ENCODE measurements at places on chromosomes 2 and 18. TPM values are rescaled to one million over a fixed set of nuclear protein-coding genes. Genes with fewer than 3 reads are reported as not detected.
A peak's percentile ranks its signal among the peaks of the same experiment; 100 is the strongest.

DNA sequence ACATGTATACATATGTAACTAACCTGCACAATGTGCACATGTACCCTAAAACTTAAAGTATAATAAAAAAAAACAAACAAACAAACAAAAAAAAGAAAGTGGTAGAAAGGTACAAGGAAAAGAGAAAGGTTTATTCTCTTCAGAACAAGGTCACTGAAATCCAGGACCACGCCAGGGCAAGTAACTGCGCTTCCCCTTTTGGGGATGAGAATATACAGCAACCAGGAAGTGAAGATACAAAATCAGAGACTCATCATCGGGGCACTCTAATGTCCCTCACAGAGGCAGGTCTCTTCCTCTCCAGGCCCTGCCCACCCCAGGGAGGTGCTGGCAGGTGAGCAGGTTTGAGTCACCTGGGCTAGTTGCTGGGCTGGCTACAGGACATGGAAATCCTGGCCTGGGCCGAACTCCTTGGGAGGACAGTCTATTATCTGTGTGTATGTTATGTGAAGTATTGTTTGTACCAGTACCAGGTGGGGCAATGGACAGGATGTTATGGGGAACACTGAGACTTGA lies 100.4 kb upstream of the GPR45 start:
- peaks cover 9% of the 10 kb centered on the region for H3K4me1 ChIP-seq
- no peak overlapping the region for H3K4me3 ChIP-seq
- no peak overlapping the region for H3K27ac ChIP-seq
- H3K36me3 ChIP-seq: no peaks in the 10 kb centered on the region

- H3K27ac ChIP-seq: no peak overlapping the region
- DNase-seq: no peak
- H3K4me1 ChIP-seq: no peaks in the 10 kb centered on the region
- no peak overlapping the region for H3K4me3 ChIP-seq
- peaks cover 9% of the 10 kb centered on the region for H3K27me3 ChIP-seq
- H3K36me3 ChIP-seq: no peaks in the 10 kb centered on the region
Observed at GRCh38 chr2:240184656-240185055, 44.2 kb upstream of the OTOS start.

Gene DNAH7
- not detected for total RNA-seq

Gene RSAD2
- total RNA-seq: 72.4 TPM

DNA sequence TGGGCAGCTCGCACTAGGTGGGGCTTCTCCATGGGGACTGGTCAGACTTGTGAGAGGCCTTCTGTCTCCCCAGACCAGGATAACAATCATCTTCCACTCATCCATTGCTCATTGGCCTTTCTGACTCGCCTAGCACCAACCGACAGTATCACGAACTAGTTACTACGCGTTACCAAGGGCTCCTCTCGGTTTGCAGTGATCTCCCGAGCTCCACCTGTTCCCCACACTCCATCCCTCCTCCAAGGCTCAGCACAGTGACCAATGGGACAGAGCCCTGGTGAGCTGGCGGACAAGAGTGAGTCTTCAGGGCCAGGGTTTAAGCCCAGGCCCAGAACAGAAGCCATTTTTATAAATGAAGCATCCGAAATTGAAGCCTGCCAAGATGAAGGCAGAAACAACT lies 42.8 kb upstream of the SMAD7 start:
- H3K27me3 ChIP-seq: peaks cover 8% of the 10 kb centered on the region
- no peak for DNase-seq
- H3K4me1 ChIP-seq: peaks cover 11% of the 10 kb centered on the region
- no peaks in the 10 kb centered on the region for H3K36me3 ChIP-seq
- H3K27ac ChIP-seq: no peak overlapping the region

DNA sequence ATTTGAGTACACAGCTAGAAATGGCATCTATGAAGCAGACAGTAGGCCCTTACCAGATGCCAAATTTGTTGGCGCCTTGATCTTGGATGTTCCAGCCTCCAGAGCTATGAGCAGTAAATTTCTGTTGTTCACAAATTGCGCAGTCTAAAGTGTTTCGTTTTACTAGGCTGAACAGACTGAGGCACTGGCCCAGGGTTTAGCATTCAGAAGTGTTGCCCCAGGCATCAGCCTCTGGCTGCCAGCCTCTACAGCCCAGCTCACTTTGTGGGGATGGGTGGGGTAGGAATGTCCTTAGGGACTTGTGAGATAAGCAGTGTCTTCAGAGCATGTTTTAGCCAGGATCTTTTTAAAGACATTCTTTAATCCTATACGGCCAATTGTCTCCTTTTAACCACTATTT lies 51.5 kb upstream of the MGAT5 start:
- H3K36me3 ChIP-seq: no peaks in the 10 kb centered on the region
- DNase-seq: no peak
- no peak overlapping the region for H3K27ac ChIP-seq
- no peak overlapping the region for H3K4me3 ChIP-seq

- peaks cover 8% of the 10 kb centered on the region for H3K27me3 ChIP-seq
- no peak overlapping the region for H3K27ac ChIP-seq
- DNase-seq: no peak
- H3K4me1 ChIP-seq: peaks cover 25% of the 10 kb centered on the region
Observed at GRCh38 chr2:240430595-240430994, 4.9 kb upstream of the GPC1 start.

Gene NGEF
- not detected for total RNA-seq

GRCh38 chr2:63888490-63889402 lies 47.0 kb downstream of the UGP2 start:
- no peaks in the 10 kb centered on the region for H3K27me3 ChIP-seq
- H3K36me3 ChIP-seq: peaks cover 60% of the 10 kb centered on the region
- H3K27ac ChIP-seq: peak overlapping the region; percentile 24
- DNase-seq: peak; percentile 60
- H3K4me3 ChIP-seq: no peak overlapping the region

Gene MYCN
- total RNA-seq: not detected

GRCh38 chr18:72539901-72540300 lies 4.2 kb downstream of the CBLN2 start:
- peaks cover 2% of the 10 kb centered on the region for H3K36me3 ChIP-seq
- no peak overlapping the region for H3K4me3 ChIP-seq
- DNase-seq: no peak
- H3K27me3 ChIP-seq: peaks cover 33% of the 10 kb centered on the region
- H3K4me1 ChIP-seq: no peaks in the 10 kb centered on the region

DNA sequence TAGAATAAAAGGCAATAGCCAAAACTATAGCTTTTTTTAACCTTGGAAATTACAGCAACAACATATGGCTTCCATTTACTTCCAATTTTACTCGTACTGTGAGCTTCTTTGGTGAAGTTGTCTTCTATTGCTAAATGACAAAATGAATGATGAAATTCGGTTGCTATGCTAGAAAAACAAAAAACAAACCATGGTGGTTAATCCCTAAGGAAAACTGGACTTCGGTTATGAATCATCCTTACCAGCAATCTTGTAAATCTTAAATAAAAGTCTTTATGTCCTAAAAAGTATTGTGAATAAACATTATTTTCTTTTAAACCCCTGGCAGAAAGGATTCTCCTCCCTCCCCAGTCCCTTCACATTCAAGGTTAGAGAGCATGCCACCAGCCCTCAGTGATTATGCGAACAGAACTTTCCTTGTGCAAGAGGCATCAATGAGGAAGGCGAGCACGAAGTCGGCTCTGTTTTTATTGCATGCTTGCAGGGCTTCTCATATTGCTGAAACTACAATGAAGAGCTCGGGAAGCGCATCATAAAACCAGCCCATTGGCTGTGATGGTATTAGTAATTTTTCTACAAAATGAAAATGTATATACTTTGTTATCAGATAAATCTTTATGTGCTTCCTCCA lies 62.9 kb downstream of the ZNF521 start:
- H3K36me3 ChIP-seq: no peaks in the 10 kb centered on the region
- no peak overlapping the region for H3K27ac ChIP-seq
- H3K27me3 ChIP-seq: no peaks in the 10 kb centered on the region
- no peak for DNase-seq
- no peaks in the 10 kb centered on the region for H3K4me1 ChIP-seq
- no peak overlapping the region for H3K4me3 ChIP-seq

DNA sequence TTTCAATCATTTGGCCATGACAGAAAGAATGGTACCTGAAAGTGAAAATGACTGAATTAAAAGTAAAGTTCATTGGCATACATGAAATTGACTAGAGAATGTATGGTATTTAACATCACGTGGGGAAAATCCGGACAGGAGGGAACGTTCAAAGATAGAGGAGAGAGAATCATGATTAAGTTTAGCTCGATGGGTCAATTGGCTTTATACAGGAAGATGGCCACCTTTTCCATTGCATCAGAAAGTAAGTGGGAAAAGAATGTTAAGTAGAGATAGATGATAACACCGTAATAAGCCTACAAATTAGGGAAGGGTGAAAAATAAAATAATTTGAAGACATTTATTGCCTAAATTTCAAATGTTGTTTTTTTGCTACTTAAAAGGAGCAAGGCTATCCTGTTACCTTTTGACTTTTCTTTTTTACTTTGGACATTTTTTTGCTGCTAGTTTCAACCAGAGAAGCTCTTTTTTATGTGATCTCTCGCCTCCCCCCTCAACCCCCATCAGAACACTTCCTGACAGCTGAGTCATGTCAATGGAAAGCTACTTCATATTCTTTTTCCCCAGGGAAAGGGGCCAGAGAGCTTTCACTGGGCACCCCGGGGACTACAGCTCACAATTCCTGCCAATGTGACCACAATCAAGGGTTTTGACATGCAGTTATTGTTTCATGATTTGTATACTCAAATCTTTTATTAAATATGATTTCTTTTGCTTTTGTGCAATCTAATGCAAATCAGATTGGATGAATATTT lies 767 bp upstream of the CCDC102B start:
- no peaks in the 10 kb centered on the region for H3K36me3 ChIP-seq
- no peaks in the 10 kb centered on the region for H3K27me3 ChIP-seq
- no peak overlapping the region for H3K4me3 ChIP-seq
